ENCODE measurements at places on chromosomes 12 and 14.

GRCh38 chr14:65170318-65170717, 68.0 kb upstream of the MAX start:
- DNase-seq = no peak

- no peak for DNase-seq
These were observed 4.7 kb downstream of the RARG start for GRCh38 chr12:53227341-53227740.

GRCh38 chr12:128790653-128791373, 32.9 kb downstream of the SLC15A4 start:
- DNase-seq = no peak

DNA sequence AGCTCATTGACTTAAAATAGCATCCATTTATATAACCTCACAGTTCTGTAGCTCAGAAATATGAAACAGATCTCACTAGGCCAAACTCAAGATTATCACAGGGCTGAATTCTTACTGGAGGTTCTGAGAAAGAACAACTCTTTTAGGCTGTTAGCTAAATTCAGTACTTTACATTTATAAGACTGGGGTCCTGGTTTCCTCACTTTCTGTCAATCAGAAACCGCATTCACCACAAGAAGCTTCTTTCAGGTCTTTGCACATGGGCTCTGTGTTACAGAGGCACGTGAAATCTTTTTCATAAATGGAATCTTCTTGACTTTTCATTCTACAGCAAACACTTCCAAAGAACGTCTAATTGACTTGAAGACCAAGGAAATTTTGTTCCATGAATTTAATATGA, 876.3 kb upstream of the FOXG1 start:
- DNase-seq = no peak

DNA sequence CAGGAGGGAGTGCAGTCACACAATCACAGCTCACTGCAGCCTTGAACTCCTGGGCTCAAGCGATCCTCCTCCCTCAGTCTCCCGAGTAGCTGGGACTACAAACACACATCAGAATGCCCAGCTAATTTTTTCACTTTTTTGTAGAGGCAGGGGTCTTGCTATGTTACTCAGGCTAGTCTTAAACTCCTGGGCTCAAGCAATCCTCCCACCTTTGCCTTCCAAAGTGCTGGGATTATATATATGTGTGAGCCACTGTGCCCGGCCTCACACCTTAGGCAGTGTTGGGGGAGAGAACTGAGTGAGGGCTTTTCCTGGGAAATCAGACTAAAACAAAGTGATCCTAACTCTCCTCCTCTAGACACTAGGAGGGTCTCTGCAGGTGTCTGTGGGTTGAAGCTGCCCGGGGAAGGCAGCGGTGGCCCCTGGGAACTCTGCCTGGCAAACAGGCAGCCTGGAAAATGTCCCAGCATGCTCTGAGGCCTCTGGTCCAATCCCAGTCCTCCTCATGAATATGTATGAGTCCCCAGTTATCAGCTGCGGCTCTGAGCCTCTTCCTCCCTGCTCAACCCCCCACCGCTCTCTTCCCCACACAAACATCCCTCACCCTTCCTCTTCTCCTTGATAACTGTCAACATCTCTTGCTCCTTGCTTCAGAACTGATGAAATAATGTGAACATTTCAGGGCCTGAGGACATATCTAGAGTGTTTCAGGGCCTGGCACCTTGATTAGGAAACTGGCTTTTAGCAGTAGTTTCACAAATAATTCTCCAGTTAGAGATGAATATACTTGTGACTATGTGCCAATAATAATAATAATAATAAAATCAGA, 7.9 kb upstream of the NAA25 start:
- DNase-seq = peak; percentile 64

- DNase-seq = no peak
These were observed 277.6 kb downstream of the DPF3 start for GRCh38 chr14:72616294-72616693.

DNA sequence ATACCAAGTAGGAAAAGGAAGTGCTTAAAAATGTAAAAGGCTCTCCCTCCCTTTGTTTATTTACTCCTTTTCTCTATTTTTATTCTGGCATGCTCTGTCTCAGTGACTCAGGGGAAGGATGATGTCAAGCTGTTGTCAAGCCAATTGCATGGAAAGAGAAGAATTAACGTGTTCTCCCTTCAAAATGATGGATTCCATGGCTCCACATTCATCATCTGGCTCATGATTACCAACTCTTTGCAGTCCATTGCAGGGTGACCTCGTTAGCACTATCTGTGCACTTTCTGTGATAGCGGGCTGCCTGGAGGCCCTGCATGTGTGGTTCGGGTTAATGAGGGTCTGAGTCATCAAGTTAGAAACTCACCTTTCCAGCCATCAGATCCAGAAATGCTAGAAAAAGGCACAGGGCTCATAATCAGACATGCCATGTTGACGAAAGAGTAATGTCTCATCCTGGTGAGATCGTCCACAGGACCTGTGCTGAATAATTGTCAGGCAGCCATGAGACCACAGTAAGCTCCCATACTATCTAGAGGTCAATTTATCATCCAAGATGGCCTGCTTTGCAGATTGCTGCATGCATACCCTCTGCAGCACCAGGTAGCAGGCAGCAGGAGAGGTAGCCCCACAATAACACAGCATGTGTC, 79.2 kb upstream of the BTG1 start:
- no peak for DNase-seq

GRCh38 chr14:33563901-33564197, 387.0 kb downstream of the EGLN3 start:
- no peak for DNase-seq

DNA sequence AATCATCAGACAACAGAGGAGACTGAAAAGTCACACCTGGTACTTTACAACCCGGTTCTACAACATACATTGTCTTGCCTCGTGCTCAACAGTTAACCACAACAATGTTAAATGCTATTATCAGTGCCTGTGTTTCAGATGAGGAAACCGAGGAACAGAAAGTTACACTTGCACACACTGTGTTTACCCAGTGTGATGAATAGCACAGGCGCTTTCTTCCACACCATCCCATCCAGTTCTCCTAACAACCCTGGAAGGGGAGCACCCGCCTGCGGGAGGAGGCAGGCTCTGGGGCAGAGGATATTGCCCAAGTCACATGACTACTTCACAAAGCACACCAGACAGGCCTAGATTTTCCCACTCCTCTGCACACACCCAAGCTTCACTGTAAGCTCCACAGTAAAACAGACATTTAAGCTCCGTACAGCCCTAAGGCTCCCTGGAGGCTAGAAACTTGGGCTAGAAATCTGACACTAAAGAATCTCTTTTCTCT, 21.8 kb downstream of the NCKAP5L start:
- DNase-seq = no peak

GRCh38 chr12:126055521-126055920, 990.3 kb downstream of the AACS start:
- DNase-seq = no peak

DNA sequence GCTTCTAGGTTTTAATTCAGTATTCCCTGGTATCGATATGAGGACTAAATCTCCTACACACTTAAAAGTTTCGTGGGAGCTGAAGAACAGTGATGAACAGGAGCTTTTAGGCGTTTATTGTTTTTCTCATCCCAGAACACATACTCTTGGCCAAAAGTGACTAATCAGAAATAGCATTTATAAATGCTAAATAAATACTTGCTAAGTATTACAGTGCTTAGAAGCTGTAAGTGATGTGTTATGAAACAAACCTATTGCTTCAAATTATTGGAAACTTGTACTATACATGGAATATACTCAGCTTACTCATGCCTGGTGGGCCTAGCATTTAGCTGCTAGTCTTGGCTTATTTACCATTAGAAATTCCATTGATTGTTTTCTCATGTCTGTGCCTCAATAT, 24.9 kb downstream of the FRS2 start:
- DNase-seq = no peak

GRCh38 chr12:110689281-110690126, 589 bp upstream of the HVCN1 start:
- DNase-seq = peak; percentile 49

DNA sequence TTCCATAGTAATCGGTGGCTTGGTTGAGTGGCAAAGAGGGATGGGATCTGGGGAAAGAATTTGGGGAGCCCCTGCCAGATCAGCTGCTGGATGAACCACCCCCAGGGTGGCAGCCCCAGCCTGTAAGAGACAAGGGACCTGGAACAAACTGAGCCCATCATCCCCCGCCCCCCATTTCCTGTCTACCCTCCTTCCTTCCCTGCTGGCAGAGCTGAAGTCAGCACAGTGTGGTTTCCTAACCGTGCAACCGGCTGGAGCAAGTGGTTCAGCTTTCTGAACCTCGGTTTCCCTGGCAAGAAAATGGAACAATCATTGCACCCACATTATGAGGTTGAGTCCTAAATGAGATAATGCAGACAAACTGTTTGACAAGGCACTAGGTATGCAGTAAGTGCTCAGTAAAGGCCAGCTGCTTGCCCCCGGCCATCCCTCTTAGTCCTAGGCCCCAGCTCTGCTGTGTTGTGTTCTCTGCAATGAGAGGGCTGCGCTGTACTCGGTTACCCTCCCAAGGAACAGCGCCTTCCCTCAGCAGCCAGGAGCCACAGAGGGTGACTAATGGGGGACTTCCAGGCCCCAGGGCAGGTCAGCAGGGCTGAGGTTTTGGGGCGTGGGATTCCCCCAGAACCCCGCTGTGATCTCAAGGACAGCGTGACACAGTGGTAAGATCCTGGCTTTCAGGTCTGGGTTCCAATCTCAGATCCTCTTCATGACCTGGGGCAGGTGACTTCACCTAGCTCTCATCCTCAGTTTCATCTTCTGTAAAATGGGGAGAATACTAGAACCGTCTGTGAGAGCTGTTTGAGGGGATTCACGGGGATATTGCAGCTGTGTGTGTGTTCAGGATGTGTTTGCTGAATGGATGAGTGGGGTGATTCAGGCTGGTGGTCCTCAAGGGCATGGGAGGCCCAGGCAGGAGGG, 16.5 kb downstream of the SELPLG start:
- no peak for DNase-seq

DNA sequence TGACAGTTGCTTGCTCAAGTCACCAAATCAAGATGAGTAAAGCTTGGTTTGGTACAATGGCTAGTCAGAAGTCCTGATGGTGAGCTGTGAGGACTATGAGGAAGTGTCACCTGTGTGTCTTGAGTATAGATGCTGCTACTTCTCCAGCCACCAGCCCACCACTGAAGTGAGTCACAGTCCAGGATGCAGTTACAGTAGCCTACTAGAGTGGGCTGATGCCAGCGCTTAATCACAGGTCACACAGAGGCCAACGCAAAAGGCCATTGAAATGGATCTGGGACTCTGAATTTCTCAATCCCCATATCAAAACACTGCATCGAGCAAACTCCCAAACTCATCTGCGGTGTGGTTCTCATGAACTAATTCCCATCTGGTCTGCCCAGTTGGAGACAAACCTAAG, 223.1 kb downstream of the ANO6 start:
- DNase-seq = no peak

GRCh38 chr12:69671597-69671996, 27.5 kb downstream of the BEST3 start:
- no peak for DNase-seq

GRCh38 chr12:43462741-43463140, 89.3 kb downstream of the ADAMTS20 start:
- DNase-seq = no peak

- DNase-seq = no peak
These were observed 7.6 kb downstream of the SLC38A2 start for GRCh38 chr12:46364777-46365580.

DNA sequence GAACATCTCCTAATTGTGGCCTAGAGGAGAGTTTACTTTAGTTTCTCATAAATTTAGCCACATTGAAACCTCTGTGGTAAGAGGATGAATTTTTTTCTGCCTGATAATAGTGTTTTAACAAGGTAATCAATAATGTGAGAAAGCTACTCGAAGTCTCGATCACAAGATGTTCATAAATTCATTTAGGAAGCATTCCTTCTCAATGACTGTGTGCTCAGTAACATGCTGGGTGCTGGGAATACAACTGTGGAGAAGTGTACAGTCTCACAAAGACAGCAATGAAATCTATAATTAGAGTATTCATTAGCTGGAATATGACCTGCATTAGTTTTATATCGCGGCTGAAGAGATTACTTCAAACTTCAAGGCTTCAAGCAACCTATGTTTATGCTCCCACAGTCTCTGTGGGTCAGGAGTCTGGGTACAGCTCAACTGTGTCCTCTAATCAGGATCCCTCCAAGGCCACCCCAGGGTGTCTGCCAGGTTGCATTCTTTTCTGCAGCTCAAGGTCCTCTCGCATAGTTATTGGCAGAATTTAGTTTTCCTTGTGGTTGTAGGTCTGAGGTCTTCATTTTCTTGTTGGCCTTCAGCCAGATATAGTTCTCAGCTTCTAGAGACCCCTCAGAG, 167.6 kb downstream of the ANO4 start:
- no peak for DNase-seq

DNA sequence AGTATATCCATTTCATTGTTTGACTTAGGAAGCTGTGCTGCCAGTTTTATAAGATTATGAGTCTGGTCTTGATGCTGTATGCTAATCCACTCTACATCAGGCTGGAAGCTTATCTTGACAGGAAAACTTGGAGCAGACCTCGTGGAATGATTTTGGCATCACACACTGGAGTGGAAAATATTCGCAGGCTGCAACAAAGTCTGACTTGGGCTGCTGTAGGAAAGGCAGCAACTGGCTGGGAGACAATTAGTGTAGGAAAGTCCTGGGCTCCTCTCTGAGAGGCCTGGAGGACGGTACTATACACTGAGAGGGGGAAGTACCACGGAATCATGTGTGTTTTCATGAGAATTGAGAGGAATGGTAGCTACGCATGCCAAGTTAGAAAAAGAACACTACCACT, 383.7 kb downstream of the ETNK1 start:
- no peak for DNase-seq

DNA sequence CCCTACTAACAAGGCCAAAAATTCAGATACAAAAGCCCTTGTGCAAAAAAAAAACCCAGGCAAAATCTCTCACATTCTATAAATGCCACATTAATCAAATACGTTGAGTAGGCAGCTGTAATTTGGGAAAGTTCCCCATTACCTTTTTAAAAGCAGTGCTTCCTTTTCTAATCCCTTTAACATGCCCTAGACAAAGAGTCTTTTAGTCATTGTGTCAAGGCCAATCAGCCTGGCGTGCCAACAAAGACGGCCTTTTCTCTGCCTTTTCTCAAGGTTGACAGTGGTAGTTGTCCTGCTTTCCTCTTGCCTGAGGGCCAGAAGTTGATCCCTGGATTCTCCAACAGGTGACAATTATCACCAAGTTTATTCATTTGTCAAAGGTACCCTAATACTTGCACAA, 62.5 kb upstream of the METAP2 start:
- DNase-seq = no peak

GRCh38 chr12:116797885-116798284, 59.8 kb downstream of the RNFT2 start:
- no peak for DNase-seq

- DNase-seq = no peak
These were observed 163.0 kb downstream of the BRMS1L start for GRCh38 chr14:35988972-35989690.

DNA sequence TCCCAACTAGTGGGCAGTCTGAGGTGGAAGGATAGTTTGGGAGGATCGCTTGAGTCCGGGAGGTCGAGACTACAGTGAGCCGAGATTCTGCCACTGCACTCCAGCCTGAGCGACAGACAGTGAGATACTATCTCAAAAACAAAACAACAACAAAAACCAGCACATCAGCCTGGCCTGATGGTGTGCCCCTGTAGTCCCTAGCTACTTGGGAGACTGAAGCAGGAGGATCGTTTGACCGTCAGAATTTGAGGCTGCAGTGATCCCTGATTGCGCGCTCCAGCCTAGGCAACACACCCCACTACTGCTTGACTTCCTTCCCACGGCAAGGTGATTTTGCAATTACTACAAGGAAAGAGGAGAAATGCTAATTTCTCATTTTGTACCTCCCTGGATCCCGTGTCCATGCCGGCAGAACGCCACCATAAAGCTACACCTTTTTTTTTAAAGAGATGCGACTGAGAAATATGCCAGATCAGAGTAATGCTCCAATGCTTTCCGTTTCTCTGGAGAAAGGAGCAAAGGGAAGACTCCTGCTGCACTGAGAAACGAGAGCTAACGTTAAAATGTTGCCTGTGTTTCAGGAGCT, 672 bp upstream of the SCFD1 start:
- no peak for DNase-seq
